ENCODE measurements at places on chromosomes 2 and 18.

- no peak for DNase-seq
Measured at GRCh38 chr2:230774348-230774951, 61.8 kb downstream of the CAB39 start.

DNA sequence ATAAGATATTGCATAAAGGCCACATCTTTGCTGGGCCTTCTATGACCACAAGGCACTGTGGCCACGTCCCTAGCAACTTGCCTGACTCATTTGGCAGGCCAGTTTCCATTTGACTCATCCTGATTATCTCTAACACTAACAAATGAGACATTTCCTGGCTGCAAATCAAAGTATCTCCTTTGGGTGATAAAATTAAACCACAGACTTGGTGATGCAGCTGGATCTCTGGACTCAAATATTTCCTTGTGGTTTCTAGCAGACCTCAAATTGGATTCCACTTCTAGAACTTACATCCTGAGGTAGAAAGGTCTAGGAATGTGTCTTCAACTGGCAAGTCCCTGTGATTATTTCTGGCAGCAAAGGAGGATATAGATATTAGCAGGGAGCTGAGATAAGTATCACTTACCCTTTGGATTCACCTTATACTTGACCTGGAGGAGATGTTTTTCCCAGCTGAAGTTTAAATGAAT is 167.9 kb upstream of the NXPH2 start:
- no peak for DNase-seq

- DNase-seq, result no peak
Measured at GRCh38 chr2:98187194-98187593, 100.2 kb downstream of the VWA3B start.

DNA sequence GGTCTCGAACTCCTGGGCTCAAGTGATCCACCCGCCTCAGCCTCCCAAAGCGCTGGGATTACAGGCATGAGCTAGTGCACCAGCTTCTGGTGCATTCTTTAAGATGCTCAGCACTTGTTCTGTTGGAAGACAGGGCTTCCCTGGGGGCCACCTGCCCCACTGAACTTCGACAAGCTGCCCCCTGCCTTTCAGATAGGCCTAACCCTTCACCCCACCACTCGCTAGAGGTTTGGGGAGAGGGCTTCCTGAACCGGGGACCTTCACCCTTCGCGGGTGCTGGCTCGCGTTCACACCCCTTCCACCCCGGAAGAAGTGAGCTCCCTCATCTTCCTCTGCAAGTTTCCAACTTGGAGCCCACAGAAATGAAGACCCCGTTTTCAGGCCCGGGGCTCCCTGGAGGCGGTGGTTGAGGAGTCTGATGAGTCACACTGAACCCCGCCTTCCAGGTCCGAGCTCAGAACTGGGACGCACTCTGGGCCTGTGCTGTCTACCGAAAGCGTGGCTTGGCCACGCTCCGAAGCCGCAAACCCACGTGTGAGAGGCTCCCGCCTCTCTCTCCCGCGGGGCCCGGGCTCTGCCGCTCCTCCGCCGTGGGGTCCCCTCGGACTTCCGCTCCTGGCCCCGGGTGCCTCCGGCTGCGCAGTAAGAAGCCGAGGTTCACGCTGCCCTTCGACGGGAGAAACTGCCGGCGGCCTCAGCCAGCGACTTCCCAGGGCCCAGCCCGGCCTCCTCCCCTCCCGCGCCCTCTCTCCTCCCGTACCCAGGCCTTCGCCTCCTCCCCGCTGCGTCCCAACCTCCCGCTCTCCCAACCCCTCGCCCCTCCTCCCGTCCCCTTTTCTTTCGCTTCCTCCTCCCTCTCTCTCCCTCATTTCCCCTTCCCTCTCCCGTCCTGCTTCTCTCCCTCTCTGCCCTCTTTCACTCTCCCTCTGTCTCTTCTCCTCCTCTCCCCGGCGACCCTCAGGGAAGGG is 47.5 kb upstream of the SP3 start:
- DNase-seq, result no peak

DNA sequence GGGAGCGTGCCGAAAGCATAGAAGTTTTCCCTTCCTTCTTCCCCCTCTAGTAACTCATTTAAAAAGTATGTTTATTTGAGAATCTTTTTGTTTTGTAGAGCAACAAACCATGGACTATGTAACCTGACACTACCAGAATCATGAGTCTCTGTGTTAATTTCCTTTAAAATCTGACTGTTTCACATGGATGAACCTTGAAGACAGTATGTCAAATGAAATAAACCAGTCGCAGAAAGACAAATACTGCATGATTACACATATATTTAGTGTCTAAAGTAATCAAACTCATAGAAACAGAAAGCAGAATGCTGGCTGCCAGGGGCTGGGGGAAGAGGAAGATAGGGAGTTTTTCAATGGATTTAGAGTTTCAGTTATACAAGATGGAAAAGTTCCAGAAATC is 32.3 kb downstream of the PTPN2 start:
- no peak for DNase-seq

GRCh38 chr2:121890041-121890440 is 134.6 kb downstream of the TSN start:
- DNase-seq, result no peak

DNA sequence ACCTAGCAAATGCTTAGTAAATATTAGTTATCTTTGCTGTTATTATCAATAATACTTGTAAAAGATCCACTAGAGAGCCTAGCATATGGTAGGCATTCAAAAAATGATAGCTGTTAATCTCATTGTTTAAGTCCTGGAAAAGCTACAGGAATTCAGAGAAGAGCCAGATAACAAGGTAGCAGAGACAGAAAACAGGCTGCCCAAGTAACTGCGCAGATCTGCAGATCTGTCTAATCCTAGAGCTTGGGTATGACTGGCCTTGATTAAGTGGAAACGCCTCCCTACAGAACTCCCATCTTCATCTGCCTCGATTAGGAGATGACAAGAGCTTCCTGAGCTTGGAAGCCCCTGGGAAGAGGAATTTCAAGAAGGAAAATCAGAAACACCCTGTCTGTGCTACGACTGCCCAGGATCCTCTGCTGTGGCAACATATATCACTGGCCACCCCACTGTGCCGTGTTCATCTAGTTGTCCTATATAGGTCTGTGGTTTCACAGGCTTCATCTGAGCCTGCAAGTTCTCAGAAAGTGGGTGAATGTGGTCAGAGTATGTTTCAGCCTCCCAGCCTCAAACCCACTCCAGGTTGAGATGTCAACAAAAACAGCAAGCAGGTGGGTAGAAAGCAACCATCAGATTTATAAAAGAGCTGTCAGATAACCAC is 151.5 kb upstream of the PKDCC start:
- no peak for DNase-seq

GRCh38 chr2:30268296-30268871 is 37.0 kb downstream of the LBH start:
- no peak for DNase-seq

GRCh38 chr2:105665480-105665879 is 79.2 kb upstream of the NCK2 start:
- DNase-seq, result no peak

GRCh38 chr2:168130346-168130745 is 117.0 kb downstream of the STK39 start:
- DNase-seq, result no peak

DNA sequence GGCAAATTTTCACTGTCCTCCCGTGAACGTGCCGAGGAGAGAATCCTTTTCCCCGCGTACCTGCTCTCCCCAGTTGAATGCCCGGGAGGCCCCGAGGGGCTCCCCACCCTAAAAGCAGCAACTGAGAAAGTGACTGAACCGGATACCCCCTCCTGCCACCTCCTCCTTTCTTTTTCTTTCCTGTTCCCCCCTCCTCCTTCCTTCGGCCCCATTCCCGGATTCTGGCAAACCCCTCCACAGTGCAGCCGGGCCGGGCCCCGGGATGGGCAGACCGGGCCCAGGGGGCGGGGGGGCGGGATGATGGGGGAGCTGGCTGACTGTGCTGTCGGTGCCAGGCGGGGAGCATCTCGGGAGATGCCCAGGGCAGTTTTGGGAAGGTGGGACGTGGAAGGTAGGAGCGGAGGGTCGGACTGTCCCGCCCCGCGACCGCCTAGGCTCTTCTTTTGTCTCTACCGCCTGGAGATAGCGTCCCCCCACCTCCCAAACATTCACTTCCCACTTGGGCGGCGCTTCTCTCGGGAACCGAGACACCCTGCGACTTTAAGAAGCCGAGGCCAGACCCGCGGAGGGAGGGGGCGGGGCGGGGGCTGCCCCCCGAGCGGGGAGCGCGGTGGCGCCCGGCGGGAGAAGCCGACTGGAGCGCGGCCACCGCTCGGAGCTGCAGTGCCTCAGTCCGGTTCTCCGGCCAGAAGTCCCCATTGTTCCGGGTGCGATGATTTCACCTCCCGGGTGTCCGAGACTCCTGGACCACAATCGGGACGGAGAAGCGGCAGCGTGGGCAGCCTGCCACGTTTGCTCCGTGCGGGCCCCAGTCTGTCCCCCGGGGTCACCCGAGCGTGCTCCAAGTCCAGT is 8.2 kb downstream of the DLX2 start:
- DNase-seq, result peak; percentile 87

All from NCI-H146 (cell line).